ENCODE measurements at places on chromosomes 11 and 22.
A peak's percentile ranks its signal among the peaks of the same experiment; 100 is the strongest.

DNA sequence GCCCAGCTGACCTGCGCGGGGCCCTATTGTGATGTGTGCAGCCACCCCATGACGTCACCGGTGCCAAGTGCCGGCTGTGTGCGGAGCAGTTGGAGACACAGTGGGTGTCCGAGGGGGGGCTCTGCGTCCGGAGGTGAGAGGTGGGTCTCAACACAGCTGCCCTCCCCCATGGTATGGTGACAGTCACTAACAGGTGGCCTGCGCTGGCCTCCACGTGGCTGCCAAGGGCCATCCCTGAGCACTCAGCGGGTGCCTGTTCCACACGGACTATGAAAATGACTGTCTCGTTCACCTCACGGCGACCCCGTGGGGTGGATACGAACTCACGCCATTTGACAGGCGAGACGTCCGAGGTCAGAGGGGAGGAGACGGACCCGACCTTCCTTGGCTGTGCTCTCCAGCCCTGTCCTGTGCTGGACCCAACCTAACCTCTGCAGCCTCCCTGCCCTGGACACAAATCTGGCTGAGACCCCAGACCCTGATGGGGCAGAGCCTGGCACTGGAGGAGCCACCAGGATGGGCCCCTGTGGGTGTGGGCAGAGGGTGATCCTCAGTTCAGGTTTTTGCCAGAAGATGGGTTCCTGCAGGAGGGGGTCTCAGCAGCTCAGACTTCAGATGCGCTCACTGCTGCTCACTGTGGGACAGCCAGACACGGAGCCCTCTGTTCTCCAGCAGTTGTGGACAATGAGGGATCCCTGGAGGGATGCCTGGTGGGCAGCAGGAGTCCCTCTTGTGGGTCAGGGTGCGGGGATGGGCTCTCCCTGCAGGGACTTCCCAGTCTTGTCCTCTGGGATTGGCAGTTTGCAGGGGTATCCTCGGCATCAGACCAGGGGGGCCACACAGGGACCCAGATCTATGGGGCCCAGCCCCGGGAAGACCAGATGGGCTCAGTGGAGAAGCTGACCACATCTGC, 6.3 kb downstream of the HRAS start:
- DNase-seq = no peak

- DNase-seq = peak; percentile 57
Observed at GRCh38 chr22:49011379-49011768, 816.3 kb downstream of the BRD1 start.

DNA sequence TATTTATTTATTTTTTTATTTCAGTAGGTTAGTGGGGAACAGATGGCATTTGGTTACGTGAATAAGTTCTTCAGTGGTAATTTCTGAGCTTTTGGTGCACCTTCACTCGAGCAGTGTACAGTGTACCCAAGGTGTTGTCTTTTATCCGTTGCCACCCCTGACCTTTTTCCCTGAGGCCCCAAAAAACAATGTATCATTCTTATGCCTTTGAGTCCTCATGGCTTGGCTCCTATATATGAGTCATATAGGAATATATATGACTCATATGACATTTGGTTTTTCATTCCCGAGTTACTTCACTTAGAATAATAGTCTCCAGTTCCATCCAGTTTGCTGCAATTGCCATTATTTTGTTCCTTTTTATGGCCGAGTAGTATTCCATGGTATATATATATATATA, 763.9 kb downstream of the NTM start:
- DNase-seq = no peak

DNA sequence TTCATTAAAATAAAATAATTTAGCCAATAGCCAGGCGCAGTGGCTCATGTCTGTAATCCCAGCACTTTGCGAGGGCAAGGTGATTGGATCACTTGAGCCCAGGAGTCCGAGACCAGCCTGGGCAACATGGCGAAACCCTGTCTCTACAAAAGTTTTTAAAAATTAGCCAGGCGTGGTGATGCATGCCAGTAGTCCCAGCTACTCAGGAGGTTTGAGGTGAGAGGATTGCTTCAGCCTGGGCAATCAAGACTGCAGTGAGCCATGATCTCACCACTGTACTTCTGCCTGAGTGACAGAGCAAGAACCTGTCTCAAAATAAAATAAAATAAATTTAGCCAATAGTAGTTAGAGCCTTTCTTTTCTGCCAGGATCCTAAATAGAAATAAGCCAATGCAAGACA, 12.2 kb downstream of the HPS5 start:
- DNase-seq = no peak

DNA sequence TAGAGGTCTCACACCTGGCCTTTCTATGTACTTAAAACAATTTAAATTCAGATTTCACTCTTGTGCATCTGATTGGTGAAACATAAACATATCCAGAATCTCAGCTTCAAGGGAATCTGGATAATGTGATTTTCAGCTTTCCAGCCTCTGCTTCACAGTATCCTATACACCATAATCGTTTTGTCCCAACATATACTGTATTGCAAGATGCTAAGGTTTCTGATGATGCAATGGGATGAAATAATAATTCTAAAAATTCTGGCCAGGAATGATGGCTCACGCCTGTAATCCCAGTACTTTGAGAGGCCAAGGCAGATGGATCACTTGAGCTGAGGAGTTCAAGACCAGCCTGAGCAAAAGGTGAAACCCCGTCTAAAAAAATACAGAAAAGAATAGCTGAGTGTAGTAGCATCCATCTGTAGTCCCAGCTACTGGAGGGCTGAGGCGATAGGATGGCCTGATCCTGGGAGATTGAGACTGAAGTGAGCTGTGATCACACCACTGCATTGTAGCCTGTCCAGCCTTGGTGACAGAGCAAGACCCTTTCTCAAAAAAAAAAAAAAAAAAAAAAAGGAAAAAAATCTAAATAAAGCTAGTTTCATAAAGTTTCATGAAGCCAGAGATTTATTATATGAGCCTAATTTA, 41.0 kb upstream of the CTSC start:
- no peak for DNase-seq

GRCh38 chr11:103926990-103927389, 109.5 kb upstream of the DDI1 start:
- DNase-seq = no peak

DNA sequence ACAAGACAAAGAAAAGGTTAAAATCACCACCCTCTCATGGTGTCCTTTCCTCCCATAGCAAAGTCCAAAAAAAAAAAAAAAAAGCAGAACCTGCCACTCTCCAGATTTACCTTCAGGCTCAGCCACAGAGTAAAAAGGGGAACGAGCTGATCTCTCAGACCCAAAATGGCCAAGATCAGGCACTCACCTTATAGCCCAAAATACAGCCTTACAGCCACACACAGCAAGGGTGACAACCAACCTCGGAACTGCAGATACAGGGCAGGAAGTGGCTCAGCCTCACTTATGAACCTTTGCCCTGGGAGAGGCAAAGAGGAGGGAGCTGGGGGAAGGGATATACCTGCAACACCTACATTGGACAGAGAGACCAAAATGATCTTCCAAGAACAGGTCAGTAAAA, 4.5 kb downstream of the FHIP1B start:
- no peak for DNase-seq

DNA sequence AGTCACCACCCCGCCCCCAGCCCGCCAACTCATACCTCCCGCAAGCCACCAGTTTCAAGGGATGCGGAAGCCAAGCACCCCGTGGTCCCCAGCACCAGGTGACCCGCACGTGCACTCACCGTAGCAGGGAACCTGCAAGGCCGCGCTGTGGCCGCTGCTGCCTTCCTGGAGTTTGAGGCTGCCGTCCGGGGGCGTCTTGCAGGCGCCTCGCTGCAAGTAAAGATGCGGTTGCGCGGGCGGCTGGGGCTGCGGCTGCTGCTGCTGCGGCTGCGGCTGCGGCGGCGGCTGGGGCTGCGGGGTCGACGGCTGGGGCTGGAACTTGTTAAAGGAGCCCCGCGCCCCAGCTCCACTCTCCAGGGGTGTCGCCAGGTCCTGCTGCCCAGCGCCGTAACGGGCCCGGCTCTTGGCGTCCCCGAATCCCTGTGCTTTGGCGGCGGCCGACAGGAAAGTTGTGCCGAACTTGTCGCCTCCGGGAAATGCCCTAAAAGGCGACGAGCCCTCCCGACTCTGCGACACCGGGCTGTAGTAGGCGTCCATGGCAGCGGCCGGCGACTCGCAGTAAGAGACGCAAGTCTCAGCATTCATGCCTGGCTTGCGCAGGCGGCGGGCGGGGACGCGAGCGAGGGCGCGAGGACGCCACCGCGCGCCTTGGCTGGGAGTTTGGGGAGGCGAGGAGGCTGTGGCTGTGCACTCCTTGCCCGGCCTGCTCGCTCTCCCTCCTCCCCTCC, at the start of gene ALX4:
Gene ALX4, minus strand, starts transcription at position 662 of the 728 bp plus-strand sequence. Its CDS starts 77 bp downstream, at position 585.
- DNase-seq = no peak

DNA sequence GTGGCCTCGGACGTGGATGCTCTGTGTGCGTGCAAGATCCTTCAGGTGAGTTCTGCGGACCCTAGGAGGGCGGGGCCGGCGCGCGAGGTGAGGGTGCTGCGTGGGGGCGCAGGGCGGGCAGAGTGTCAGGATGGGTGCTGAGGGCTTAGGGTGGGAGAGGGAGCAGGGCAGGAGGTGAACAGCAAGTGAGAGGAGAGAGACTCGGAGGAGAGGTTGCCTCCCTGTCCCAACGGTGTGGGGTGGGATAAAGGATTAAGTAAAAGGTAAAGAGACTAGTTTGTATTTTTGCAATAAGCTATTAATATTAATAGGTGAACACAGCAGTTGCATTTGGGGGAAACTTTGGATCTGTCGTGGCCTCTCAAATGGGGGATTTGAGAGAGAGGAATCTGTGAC, 451 bp downstream of the CDC45 start:
- no peak for DNase-seq

GRCh38 chr11:64577202-64577601, 13.8 kb upstream of the SLC22A12 start:
- no peak for DNase-seq

DNA sequence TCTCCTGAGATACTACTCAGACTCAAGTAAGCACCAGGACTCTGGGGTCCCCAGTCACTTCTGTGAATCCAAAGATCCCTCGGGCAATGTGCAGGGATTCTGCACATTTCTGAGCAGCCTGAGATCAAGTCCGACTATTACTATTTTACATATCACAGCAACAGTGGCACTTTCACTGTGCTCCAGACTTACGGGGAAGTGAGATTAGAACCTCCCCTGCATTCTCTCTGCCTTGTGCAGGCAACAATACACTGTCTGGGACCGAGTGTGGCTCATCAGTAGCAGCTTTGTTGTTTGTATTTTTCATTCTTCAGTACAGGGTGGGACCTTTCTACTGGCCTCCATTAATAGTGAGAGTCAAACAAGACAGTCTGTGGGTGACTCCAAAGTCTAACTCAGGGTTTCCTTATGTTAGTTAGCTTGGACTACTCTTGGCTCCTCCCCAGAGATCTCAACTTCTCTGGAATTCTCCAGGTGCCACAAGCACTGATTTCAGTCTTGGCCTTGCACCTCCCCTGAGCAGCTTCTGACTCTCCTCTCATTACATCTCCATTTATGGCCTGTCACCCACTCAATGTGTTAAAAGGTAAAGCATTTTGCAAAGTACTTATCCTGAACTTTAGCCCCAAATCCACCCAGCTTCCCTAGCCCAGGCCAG, 76.2 kb upstream of the TOP3B start:
- no peak for DNase-seq

GRCh38 chr11:21323617-21324016, 654.2 kb downstream of the NELL1 start:
- no peak for DNase-seq

- no peak for DNase-seq
Observed at GRCh38 chr22:23387827-23388516, 192.1 kb downstream of the IGLL1 start.

DNA sequence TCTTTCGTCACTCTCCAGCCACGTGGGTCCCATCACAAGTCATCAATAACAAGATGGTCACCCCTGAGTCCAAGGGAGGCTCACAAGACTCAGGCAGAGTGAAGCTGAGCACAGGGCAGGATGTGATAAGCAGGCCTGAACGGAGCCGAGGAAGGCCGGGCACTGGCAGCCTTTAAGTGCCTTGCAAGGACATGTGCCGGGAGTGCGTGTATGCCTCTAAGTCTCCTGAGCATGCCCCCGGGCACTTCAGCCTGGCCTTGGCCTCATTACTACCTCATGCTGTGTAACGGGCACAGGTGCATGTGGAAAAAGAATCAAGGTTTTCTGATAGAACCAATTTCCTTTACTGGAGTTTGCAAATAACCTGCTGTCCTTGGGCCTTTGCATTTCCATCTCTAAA, 55.8 kb downstream of the UBASH3B start:
- DNase-seq = no peak

DNA sequence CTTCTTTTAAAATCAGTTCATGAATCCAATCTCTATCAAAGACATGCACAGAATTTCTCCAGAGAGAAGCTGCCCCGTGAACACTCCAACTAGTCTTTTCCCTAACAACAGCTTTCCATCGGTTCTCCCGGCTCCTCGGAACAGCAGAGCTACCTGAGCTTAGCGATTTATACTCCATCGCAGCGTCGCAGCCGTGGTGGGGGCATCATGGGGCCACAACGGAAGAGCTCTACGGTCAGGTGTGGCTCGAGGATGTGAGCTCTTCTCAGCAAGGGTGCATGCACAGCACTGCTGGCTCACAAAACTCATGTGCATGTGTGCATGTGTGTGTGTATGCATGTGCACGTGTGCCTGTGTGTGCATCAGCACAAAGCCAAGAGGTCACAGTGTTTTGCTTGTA, 11.7 kb upstream of the MOB2 start:
- peak; percentile 69 for DNase-seq

DNA sequence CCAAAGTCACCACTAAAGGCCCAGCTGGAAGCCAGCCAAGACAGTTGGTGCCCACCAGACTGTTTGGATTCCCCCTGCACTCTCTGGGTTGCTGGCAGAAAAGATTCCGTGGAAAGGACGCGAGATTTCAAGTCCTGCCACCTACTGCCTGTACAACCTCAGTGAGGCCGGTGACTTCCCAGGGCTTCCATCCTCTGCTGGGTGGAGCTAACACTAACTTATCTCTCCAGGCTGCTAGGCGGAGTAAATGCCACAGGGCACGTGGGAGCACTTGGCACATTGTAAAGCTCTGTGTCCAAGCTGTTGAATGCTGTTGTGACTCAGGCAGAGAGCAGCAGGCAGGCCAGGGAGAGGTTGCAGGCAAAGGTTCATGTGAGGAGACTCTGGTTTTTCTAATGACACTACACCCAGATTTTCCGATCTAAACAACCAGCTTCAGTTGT, 50.9 kb upstream of the CDON start:
- DNase-seq = no peak

DNA sequence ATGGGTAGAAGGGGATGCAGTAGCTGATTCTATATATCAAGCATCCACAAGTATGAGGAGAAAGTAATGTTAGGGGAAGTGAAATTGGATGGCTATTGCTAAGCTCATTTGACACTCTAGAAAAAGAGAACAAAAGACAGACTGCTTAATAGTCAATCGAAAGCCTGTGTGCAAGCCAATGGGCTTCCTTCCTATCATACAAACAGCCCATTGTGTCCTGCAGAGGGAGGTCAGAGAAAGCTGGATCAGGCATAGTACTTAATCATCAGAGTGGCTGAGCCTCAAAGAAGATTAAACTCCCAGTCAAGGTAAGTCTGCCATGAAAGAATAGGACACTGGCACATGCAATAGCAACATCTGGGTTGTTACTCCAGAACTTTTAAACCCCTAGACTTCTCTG, 50.9 kb upstream of the PGR start:
- DNase-seq = no peak

GRCh38 chr22:49491726-49492125, 335.9 kb downstream of the BRD1 start:
- DNase-seq = peak; percentile 87

GRCh38 chr22:35839841-35840301, 122.2 kb downstream of the APOL5 start:
- no peak for DNase-seq
